ENCODE measurements at places on chromosomes 13 and 19.
A peak's percentile ranks its signal among the peaks of the same experiment; 100 is the strongest.

- H3K27me3 ChIP-seq = no peaks in the 10 kb centered on the region
- no peaks in the 10 kb centered on the region for H3K36me3 ChIP-seq
- H3K4me1 ChIP-seq = peaks cover 28% of the 10 kb centered on the region
These were observed 1.9 kb upstream of the RAB20 start for GRCh38 chr13:110563463-110563774.

DNA sequence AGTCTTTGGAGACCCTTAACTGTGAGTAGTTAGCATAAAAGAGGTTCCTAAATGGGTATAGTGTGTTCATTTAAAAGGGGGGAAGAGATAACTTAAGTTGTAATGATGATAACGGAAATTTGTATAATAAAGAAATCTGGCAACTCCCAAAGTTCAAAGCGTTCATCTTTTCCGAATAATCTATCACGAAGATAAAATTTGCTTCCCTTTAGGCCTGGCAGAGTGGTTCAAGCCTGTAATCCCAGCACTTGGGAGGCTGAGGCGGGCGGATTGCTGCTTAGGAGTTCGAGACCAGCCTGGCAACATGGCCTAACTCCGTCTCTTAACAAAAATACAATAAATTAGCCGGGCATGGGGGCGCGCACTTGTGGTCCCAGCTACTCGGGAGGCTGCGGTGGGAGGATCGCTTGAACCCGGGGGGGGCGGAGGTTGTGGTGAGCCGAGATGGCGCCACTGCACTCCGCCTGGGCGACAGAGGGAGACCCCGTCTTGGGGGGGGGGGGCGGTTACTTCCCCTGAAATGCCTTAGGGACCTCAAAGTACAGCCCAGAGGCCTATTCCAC lies 934 bp downstream of the N4BP2L2 start:
- DNase-seq = no peak
- H3K36me3 ChIP-seq = peaks cover 37% of the 10 kb centered on the region
- H3K4me1 ChIP-seq = peaks cover 41% of the 10 kb centered on the region
- H3K27me3 ChIP-seq = no peaks in the 10 kb centered on the region

GRCh38 chr19:4952945-4953344 lies 16.0 kb upstream of the KDM4B start:
- DNase-seq = no peak
- H3K27ac ChIP-seq = no peak overlapping the region
- peaks cover 15% of the 10 kb centered on the region for H3K4me1 ChIP-seq
- no peak overlapping the region for H3K4me3 ChIP-seq

DNA sequence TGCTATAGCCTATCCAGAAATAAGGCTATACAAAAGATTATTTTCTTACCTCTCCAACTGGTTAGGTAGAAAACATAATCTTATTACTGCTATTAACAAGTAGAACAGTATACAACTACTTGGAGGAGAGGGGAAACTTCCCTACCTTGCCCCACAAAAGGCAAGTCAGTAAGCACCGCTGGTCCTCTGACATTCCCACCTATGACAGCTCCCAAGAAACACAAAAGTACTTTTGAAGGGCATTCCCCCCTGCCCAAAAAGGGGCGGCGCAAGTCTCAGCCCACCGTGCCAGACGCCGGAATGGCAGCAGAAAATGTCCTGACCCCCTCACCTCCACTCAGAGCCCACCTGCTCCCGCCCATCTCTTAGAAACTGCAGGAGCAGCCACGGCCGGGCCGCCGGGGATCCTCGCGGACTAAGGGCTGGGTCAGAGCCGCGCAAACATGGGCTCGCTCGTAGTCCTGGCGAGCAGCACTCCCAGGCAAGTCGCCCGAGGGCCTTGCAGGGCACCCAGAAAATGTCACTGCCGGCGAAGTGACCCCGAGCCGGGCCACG lies 437 bp downstream of the SUCLA2 start:
- no peak for DNase-seq
- H3K27ac ChIP-seq = peak overlapping the region; percentile 54
- no peaks in the 10 kb centered on the region for H3K27me3 ChIP-seq
- peaks cover 25% of the 10 kb centered on the region for H3K4me1 ChIP-seq
- peaks cover 18% of the 10 kb centered on the region for H3K36me3 ChIP-seq
- H3K4me3 ChIP-seq = peak overlapping the region; percentile 100

GRCh38 chr19:41555748-41556147 lies 20.2 kb upstream of the CEACAM21 start:
- H3K27me3 ChIP-seq = no peaks in the 10 kb centered on the region
- H3K4me1 ChIP-seq = peaks cover 49% of the 10 kb centered on the region
- H3K27ac ChIP-seq = no peak overlapping the region

GRCh38 chr13:94548382-94548781 lies 47.6 kb downstream of the TGDS start:
- H3K27me3 ChIP-seq = peaks cover 3% of the 10 kb centered on the region
- peak overlapping the region; percentile 95 for H3K4me3 ChIP-seq
- DNase-seq = no peak
- no peaks in the 10 kb centered on the region for H3K36me3 ChIP-seq
- peak overlapping the region; percentile 60 for H3K27ac ChIP-seq

DNA sequence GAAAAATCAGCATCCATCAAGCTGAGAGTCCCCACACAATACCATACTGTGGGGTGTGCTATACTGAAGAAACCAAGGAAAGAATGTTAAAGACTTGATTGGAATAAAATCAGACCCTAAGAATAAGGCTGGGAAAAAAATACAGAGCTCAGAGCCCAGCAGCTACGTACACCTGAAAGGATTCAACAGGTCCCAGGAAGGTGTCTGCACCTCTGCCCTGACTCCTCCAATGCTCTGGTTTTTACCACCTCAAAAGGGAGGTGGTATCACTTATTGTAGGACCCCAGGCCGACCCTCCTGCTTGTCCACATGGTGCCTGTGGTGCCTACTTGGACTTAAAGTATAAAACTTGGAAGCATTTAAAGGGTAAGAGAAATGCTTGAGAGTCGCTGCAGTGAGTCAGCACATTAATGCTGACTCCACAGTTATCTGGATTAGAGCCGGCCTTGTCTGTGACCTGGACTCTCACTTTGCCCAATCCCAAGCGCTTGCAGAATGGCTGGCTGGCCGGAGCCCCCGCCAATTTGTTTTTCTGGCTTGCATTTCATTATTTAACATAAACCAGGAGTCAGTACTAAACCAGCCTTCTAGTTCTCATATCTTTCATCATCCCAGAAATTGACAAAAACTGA lies 110.1 kb downstream of the FGF14 start:
- DNase-seq = no peak
- no peaks in the 10 kb centered on the region for H3K27me3 ChIP-seq
- no peaks in the 10 kb centered on the region for H3K4me1 ChIP-seq
- no peaks in the 10 kb centered on the region for H3K36me3 ChIP-seq
- no peak overlapping the region for H3K27ac ChIP-seq
- no peak overlapping the region for H3K4me3 ChIP-seq

DNA sequence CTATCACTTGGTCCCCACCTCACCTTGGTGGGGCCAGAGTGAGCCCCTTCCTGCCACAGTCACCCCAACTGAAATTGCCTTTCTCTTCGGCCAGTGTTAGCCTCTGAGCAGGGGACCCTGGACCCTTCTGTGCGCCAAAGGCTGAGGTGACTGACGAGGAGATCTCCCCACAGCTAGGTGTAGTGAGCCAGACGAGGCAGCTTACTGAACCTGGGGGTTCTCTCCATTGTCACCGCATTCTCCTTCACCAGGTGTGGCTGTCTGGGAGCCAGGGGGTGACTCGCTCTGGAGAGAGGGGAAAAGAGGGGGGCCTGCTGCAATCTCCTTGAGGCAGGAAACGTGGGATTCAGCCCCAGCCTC lies 1.3 kb downstream of the RPS28 start:
- H3K4me3 ChIP-seq = no peak overlapping the region
- no peak overlapping the region for H3K27ac ChIP-seq
- peaks cover 20% of the 10 kb centered on the region for H3K4me1 ChIP-seq
- H3K36me3 ChIP-seq = peaks cover 10% of the 10 kb centered on the region
- H3K27me3 ChIP-seq = no peaks in the 10 kb centered on the region

DNA sequence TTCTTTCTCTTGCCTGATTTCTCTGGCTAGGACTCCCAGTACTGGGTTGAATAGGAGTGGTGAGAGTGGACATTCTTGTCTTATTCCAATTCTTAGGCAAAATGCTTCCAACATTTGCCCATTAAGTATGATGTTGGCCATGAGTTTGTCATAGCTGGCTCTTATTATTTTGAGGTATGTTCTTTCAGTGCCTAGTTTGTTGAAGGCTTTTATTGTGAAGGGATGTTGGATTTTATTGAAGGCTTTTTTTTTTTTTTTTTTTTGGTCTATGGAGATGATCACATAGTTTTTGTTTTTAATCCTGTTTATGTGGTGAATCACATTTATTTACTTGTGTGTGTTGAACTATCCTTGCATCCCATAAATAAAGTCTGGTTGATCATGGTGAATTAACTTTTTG lies 19.8 kb downstream of the NHLRC3 start:
- no peak for DNase-seq
- no peaks in the 10 kb centered on the region for H3K4me1 ChIP-seq
- no peaks in the 10 kb centered on the region for H3K27me3 ChIP-seq
- H3K36me3 ChIP-seq = peaks cover 22% of the 10 kb centered on the region

GRCh38 chr13:102947745-102948405 lies 102.0 kb downstream of the ERCC5 start:
- no peak for DNase-seq
- no peaks in the 10 kb centered on the region for H3K4me1 ChIP-seq
- no peak overlapping the region for H3K27ac ChIP-seq

DNA sequence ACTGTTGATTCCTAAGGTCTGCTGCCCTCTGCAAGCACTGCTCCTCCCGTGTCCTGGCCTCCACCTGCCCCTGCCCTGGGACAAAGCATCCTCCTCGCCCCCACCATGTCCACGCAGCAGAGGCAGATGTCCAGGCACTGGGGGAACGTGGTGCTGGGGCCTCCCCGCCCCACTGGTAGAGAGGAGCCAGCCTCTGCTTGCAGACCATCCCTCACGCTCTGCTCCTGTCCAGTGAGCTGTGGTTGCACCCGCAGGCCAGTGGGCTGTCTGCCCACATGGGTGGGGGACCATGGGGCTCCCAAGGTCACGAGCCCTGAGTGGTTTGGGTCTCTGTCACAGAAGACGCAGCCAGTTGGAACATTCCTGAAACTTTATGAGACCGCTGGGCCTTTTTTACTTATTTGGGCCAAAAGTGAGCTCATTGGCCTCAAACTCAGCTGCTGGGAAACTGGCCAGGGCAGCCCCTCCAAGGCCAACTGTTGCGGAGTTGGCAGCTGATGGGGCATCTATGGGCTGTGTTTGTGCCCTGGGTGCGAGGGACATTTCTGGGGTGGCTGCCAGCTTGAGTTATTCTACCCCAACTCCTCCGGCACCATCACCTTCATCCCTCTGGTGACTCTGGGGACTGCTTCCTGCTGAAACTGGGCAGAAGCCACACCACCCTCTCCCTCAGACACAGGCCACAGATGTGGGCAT lies 64.8 kb upstream of the F7 start:
- H3K4me1 ChIP-seq = no peaks in the 10 kb centered on the region
- no peak for DNase-seq
- H3K27ac ChIP-seq = no peak overlapping the region
- H3K36me3 ChIP-seq = no peaks in the 10 kb centered on the region

DNA sequence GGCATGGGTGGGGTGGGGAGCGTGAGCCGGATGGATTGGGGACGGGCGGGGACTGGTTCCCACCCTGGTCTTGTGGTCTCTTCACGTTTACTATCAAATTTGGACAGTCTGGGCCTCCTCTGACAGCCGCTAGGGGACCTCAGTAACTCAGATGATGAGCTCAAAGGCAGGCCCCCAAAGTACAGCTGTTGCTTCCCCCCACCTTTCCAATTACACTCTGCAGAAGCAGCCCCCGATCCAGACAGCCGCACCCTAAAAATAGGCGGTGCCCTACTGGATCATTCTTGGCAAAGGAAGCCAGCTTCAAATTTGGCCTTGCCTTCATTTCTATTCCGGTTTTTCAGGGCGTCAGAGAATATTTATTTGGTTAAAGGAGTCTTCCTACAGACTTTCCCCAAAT lies 1.9 kb upstream of the FOXO1 start:
- H3K36me3 ChIP-seq = no peaks in the 10 kb centered on the region
- peaks cover 11% of the 10 kb centered on the region for H3K27me3 ChIP-seq
- H3K4me3 ChIP-seq = no peak overlapping the region
- peaks cover 24% of the 10 kb centered on the region for H3K4me1 ChIP-seq

DNA sequence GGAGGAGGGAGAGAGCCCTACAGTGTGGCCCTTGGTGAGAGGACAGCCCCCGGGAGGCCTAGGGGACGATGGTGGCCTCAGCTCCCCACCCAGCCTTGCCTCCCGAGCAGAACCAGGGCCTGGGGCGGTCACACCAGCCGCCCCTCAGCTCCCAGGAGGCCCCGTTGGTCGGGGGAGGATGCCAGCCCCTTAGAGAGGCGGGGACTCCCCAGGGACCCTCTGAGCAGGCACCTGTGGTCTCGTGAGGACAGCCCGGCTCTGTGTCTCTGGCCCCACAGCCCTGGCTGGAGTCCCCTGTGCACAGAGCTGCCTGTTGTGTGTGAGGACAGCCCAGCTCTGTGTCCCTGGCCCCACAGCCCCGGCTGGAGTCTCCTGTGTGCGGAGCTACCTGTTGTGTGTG lies 158.8 kb downstream of the KDM4B start:
- H3K4me1 ChIP-seq = no peaks in the 10 kb centered on the region
- peaks cover 25% of the 10 kb centered on the region for H3K36me3 ChIP-seq
- no peak overlapping the region for H3K4me3 ChIP-seq
- no peaks in the 10 kb centered on the region for H3K27me3 ChIP-seq

GRCh38 chr13:25180775-25181537 lies 8.9 kb upstream of the AMER2 start:
- H3K4me3 ChIP-seq = no peak overlapping the region
- H3K36me3 ChIP-seq = no peaks in the 10 kb centered on the region
- H3K27me3 ChIP-seq = peaks cover 31% of the 10 kb centered on the region
- H3K27ac ChIP-seq = no peak overlapping the region
- DNase-seq = no peak
